ENCODE measurements at places on chromosomes 3 and 15.

DNA sequence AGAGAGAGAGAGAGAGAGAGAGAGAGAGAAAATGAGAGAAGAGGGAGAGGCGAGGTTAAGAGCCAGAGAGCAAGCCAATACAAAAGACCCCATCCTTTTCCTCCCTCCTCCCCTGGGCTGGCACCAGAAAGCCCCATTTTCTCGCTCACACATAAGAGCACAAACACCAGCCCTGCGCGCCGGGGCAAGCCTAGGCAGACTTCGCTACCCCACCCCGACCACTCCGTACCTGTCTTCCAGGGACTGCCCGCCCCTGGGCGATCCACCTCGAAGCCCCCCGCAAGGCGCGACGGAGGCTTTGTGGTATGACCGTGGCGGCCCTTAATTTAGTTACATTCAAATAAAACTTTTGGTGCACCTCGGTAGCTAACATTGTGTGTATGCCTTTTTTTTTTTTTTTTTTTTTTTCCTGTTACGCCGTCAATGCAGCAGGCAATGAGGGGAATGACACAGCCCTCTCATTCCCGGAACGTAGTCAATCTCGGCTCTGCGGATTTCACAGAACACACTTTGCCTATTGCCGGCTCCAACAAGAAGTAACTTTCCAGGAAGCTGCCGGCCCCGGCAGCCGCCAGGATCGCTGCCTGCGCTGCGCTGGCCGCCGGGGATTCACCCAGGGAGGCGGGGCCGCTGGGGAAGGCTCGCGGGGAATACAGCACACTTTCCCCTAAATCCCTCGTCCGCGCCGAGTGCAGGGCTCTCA lies 7.7 kb downstream of the BCL6 start:
- DNase-seq: peak; percentile 82

DNA sequence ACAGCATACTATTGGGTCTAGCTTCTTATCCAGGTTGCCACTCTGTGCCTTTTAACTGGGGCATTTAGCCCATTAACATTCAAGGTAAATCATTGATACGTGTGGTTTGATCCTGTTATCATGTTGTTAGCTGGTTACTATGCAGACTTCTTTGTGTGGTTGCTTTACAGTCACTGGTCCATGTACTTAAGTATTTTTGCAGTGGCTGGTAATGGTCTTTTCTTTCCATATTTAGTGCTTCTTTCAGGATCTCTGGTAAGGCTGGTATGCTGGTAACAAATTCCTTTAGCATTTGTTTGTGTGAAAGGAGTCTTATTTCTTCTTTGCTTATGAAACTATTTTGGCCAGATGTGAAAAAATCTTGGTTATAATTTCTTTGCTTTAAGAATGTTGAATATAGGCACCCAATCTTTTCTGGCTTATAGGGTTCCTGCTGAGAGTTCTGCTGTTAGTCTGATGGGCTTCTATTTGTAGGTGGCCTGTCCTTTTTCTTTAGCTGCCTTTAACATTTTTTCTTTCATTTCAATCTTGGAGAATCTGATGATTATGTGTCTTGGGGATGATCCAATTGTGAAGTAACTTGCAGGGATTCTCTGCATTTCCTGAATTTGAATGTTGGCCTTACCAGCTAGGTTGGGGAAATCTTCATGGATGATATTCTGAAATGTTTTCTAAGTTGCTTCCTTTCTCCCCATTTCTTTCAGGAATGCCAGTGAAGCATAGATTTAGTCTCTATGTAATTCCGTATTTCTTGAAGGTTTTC lies 39.3 kb downstream of the CCR1 start:
- DNase-seq: no peak

- no peak for DNase-seq
Observed at GRCh38 chr3:53232641-53233377, 23.0 kb downstream of the TKT start.

GRCh38 chr15:85766001-85766831 lies 28.5 kb downstream of the KLHL25 start:
- DNase-seq: no peak
